ENCODE measurements at places on chromosomes 16 and 17.

DNA sequence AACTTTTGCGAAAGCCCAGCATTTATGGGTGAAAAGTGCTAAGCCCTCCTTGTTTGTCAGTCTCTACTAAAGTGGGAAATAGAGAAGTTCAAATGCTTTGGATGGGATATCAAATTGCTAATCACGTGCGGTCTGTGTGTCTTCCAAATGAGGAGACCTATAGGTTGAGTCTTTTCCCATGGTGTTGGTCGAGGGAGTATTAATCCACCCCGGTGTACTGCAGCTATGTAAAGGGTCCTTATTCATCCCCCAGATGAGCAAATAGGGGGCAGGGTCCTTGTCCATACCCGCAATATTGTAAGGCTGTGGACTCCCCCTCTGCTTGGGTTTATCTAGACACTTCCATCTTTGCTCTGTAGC lies 14.6 kb downstream of the KIAA0513 start:
- no peak for DNase-seq

DNA sequence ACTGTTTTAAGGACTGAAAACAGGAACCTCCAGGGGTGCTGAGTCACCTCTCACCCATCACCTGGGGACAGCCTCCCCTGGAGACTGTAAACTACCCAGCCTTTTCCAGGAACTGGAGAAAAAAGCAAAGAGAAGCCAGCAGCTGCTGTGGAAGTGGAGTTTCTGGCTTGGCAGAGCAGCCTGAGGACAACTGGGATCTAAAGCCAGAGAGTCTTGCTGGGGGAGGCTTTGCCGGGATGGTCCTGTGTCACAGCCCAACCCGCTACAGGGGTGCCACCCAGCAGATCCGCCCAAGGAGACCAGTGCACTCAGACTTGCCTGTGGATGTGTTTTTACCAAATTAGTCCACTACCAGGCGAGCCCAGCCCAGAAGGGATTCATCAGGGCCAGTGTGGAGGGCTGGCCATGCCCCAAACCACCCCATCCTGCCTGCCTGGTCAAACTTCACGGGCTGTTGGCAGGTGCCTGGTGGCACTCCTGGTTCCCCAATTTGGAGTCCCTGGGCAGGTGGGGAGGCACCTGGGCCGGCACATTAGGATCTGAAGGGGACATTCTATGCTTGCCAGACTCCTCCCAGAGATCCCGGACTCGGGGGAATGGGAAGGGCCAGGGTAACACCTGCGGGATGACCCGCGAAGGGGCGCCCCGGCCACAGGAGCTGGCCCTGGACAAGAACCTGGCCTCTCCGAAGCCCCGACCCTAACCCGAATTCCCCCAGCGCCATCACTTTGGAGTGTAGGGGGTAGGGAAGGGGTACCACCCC lies 771 bp downstream of the MSRB1 start:
- DNase-seq: no peak

DNA sequence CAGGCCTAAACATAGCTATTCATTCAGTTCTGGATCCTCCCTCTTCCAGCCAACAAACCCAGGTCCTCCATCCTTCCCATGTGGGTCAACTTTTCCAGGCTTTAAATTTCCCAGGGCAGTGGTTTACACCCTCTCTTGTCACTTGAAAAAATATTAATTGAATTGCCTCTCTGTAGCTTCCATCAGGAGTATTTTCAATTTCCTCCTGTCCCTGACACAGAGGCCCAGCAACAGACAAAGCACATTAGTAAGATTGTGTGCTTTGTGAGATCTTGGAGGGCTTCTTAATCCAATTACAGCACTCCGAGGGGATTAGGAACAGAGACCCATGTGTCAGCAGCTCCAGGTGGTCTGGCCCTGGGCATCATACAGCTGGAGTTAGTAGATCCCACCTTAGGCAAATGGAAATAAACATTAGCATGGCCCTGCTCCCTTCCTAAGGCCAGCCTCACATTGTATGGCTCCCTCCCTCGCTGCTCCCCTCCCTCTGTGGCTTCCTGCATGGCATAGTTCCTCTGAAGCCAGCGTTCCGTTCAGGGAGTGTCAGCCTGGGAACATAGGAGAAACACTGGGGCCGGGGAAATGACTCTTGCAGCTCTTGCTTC lies 132.7 kb upstream of the HSBP1 start:
- DNase-seq: no peak

DNA sequence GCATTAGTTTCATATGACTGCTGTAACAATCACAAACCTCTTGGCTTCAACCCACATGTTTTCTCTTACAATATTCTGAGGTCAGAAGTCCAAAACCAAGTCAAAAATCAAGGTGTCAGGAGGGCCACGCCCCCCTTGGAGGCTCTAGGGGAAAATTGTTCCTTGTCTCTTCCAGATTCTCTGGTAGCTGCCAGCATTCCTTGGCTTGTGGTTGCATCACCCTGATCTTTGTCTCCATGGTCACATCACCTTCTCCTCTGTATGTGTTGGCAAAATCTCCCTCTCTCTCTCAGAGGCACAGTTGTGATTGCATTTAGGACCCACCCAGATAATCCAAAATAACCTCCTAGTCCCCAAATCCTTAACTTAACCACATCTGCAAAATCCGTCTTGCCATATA lies 105.8 kb downstream of the GAS7 start:
- no peak for DNase-seq

DNA sequence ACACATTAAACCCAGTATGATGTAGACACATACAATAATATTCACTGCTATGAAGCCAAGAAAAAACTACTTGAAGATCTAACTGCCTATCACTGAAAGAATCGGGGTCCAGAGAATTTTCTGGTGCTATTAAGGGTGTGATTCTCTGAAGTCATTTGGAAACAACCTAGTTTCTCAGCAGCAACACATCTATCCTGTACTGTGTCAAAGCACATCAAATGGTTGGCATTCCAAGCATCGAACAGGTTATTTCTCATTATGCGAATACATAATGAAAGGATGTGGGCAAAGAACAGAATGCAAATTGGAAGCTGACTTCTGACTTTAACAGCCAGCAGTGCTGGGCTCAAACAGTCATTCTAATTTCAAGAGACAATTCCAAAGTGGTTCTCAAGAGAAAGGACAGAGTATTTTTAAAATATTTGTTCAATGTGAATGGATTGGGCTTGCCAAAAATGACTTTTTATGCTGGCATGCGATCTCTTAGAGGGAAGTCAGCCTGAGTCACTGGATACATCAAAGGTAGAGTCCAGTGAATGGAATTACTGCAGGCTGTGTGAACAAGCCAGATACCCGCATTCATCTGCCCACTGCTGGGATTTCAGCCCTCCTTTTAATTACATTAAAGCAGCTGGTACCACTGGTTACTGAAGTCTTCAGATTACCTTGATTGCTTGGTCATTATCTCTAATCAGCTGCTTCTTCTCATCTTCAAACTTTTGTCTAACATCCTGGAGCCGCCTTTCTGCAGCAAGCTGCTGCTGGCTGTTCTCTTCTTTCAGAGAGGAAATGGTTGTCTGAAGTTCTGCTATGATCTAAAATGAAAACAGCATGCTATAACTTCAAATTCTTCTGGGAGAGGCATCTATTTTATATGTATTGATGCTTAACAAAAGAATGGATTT lies 181.2 kb upstream of the AXIN2 start:
- DNase-seq: no peak

GRCh38 chr16:87891764-87892163 lies 22.5 kb upstream of the SLC7A5 start:
- DNase-seq: no peak

DNA sequence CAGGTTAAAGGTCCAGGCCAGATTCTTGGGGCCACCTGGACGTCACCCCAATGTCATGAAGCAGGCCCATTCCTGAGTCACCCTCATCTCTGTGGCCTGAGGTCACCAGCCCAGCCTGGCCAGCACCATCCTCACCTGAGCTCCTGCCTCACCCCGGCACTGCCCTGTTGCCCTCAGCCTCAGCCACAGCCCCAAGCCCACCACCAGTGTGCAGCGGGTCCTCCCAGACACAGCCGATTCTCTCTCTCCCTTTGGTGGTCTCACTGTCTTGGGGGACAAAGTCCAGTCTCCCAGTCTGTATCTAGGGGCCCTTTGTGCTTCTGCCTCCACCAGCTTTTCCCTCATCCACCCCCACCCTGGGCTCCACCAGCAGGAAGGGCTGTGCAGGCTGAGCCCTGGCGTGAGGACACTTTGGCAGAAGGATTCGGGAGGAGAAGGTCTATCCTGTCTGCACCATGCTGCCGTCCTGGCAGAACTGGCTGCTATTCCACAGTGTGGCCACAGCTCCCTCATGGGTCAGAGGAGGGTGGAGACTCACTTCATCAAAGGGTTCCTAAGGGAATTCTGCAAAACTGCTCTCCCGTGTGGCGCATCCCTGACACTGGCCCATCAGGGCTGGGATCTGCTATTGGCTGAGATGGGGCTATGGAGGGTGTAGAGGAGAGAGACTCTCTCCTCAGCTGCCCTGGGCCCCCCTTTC lies 64.3 kb downstream of the PRMT7 start:
- DNase-seq: no peak

GRCh38 chr16:22418826-22419225 lies 44.4 kb upstream of the CDR2 start:
- DNase-seq: no peak

- no peak for DNase-seq
Observed at GRCh38 chr17:62693616-62694409, 66.3 kb downstream of the MRC2 start.

DNA sequence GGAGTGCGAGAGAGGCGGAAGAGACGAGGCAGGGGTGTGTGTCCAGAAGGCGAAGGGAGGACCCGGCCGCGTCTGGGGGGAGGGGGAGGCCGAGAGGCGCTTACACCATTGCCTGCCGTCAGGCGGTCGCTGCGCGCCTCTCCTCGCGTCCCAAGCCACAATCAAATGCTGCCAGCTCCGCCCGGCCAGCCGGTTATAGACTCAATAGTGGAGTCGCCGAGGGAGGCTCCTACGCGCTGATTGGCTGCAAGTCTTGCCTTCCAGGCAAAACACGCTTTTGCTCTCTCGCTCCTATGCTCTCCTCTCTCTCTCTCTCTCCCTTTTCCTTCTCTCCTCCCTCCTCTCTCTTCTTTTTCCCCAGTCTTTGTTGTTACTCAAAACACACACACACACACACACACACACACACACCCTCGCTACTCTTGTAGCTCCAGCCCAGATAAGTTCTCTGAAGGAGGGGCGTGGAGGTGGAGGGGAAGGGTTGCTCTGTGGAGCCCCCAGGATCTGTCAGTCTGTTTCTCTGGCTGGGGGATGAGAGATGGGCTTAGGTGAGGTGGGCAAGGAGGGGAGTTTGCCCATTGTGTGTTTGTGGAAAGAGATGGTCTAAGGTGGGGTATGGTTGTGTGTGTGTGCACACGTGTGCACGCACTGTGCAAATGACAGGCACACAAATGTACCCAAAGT lies at the start of gene DLX3:
Gene DLX3, minus strand, starts transcription at position 170 of the 684 bp plus-strand sequence. CDS start 226 bp downstream, outside the sequence.
- no peak for DNase-seq

DNA sequence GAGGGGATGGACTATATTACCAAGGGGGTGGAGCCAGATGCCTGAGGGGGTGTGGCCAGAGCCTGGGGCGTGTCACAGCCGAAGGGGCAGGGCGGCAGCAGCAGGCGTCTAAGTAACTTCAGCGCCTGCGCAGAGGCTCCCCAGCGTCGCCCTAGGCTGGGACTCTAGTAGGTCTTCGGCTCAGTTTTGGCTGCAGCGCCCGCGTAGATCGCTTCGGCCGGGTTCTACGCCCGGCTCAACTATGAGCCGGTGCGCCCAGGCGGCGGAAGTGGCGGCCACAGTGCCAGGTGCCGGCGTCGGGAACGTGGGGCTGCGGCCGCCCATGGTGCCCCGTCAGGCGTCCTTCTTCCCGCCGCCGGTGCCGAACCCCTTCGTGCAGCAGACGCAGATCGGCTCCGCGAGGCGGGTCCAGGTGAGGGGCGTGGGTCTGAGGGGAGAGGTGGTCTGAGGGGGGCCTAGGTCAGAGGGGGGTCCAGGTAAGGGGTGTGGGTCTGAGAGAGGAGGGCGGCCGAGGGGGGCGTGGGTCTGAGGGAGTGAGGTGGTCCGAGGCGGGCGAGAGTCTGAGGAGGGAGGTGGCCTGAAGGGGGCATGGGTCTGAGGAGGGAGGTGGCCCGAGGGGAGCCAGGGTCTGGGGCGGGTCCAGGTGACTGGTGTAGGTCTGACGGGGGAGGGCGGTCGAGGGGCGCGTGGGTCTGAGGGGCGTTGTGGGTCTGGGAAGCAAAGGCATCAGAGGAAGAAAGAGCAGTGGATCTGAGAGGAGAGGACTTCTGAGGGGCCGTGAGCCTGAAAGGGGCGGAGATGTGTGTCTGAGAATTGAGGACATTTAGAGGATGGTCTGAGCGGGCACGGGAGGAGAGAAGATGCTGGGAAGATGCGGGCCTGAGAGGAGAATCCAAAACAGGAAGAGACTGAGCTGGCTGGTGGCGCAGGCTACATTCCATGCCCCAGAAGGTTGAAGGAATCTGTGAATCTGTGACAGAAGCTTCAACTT lies at the start of gene LPCAT2:
Gene LPCAT2, plus strand, starts transcription at position 132 of the 991 bp plus-strand sequence. Its CDS starts 110 bp downstream, at position 242.
- DNase-seq: peak; percentile 88

DNA sequence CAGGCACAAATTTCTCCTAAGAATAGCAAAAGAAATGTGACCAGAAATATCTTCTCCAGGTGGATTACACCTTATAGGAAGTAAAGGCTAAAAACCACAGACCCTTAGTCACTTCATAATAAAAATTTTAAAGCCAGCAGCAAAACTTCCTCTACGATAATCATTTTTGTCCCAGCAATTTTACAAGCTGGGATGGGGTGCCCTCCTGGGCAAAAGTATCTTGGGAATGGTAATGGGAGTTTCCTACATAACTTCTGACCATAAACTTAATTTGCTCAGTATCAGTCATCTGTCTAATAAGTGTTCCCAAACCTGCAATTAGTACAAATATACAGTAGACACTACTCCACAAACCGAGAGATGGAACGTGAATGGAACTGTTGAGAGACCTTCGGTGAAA lies 3.0 kb downstream of the PHF12 start:
- no peak for DNase-seq

- DNase-seq: no peak
Observed at GRCh38 chr17:36778448-36778847, 158.8 kb upstream of the LHX1 start.

DNA sequence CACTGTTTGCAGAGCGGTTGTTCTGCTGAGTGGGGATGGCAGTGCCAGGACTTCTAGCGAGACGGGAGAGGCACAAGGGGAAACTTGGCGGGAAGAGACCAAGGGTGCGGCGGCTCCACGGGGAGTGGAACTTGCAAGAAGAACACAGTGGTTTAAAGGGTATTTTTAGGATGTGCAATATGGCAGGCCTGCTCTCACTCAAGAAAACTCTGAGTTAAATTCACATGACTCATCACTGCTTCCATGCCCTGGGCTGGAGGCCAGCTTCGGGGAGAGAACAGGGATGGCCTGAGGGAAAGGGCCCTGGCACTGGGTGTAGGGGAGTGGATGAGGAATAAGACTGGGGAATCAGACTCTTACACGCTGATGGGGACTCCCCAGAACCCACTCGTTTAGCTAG lies 13.3 kb upstream of the CD300LD start:
- no peak for DNase-seq

GRCh38 chr17:44608727-44609435 lies 47.4 kb upstream of the MEIOC start:
- DNase-seq: no peak

GRCh38 chr17:80381416-80381923 lies 33.5 kb upstream of the ENDOV start:
- DNase-seq: no peak

GRCh38 chr17:9726291-9726690 lies 65.1 kb downstream of the DHRS7C start:
- no peak for DNase-seq

Data from pons (tissue), 1 donor.